Foreskin fibroblast (primary cell): ENCODE measurements at places on chromosomes 2 and 18.
A peak's percentile ranks its signal among the peaks of the same experiment; 100 is the strongest.

- peak; percentile 27 for DNase-seq
These were observed 125.7 kb downstream of the EIPR1 start for GRCh38 chr2:3251946-3252345.

DNA sequence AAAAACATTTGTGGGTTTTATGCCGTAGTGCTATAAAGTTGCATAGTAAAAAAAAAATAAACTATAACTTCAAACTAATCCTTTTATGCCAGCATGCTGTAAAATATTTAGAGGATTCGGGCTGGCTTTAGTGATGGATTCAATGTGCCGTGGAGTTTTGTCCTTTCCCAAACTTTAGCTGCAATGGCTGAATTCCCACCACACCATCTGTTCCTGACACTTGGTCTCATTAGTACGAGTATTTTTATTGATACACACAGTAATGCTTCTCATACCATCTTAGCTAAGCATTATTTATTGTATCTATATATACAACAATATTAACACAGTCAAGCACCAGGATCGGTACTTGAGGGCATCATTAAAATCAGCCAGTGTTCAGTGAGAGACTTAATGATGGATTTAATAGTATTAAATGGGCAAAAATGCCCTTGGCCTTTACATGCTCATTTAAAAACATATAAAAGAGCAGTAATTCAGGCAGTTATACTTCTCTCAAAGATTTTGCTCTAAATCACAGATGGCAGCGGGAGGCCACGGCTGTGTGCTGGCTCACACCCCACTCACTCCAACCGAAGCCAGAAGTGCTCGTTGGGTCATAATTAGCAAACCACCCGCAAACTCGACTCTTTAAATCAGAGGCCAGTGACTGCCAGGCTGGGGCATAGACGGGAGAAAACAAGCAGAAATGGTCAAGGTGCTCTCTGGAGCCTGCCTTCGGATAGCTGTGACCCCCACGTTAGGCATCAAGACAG is 297.0 kb upstream of the REV1 start:
- no peak for DNase-seq

DNA sequence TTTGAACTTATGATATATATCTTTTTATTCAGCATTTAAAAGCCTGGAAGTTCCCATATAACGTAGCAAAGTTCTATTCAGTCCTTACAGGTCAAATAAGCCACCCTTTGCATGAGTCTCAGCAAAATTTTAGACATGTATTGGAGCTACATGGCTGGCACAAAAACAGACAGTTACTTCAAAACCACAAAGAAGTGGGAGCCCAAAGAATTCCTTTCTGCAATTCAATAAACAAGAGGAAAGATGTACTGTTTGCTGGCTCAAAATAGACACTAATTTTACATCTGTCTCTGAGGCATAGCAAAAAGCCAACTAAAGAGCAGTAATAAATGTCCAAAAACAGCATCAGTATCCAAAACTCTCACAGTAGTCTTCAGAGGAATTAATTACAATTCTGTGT is 87.0 kb downstream of the ZEB2 start:
- no peak for DNase-seq

- DNase-seq, result no peak
These were observed 420.3 kb upstream of the MMADHC start for GRCh38 chr2:150007815-150008430.

- no peak for DNase-seq
These were observed 193.0 kb downstream of the ACKR3 start for GRCh38 chr2:236762628-236763027.

DNA sequence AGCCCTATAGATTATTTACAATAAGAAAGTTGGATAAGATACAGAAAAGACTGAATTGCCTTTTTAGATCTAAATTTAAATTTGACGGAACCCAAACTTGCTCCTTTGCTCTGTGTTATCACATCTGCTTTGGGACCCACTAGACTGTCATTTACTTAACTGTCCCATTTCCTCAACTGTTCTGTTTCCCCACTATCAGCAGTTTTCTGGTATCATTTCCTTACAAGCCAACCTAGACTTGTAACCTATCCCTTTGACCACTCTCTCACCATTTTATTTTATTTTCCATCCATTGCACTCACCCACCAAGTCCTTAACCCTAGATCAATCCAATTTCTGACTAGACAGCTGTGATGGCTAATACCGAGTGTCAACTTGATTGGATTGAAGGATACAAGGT is 38.6 kb upstream of the CD28 start:
- DNase-seq, result no peak

- DNase-seq, result no peak
These were observed 123.6 kb upstream of the CDCA7 start for GRCh38 chr2:173231042-173231441.

DNA sequence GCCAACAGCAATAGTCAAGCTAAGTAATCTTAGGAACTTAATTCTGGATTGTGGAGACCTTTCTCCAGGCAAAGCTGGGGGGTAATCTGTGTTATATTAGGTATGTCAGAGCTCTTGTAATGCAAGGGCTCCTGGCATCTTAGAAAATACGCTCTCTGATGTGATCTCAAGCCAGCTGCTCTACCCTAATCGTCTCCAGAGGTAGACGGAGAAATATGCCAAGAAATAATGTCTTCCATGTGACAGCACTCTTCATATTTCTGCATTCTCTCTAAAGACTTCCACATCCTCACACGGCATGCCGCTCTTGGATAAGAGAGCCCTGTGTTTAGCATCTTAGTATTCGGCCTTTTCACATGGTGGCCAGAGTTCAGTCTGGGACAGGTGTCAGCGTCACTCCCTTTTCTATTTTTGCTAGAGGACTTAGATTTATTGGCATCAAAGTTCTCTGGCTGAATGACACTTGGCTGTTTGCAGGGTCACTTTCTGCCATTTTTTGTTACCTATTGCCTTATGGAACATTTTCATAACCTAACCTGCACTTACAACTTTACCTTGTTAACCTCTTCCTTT is 25.2 kb downstream of the CAPN13 start:
- DNase-seq, result no peak

- DNase-seq, result no peak
These were observed 16.7 kb downstream of the RNF144A start for GRCh38 chr2:6933911-6934310.

DNA sequence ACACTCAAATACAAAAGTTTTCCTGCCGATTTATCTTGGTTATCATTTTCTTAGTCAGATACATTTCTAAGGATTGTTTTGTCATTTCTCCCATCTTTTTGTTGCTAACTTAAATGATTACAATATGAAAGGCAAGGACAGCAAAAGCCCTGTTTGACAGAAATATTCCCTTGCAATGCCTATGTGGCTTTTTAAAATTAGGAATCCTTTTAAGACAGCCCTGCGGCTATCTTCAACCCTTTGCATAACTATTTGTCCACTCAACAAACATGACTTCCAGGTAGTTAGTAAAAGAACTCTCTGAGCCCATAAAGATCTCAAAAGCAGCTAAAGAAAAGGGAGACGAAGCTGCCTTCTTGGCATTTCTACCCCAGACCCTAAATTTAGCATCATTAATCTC is 179.7 kb upstream of the CDH20 start:
- no peak for DNase-seq

GRCh38 chr2:219042750-219043149 is 1.4 kb upstream of the CFAP65 start:
- DNase-seq, result no peak

DNA sequence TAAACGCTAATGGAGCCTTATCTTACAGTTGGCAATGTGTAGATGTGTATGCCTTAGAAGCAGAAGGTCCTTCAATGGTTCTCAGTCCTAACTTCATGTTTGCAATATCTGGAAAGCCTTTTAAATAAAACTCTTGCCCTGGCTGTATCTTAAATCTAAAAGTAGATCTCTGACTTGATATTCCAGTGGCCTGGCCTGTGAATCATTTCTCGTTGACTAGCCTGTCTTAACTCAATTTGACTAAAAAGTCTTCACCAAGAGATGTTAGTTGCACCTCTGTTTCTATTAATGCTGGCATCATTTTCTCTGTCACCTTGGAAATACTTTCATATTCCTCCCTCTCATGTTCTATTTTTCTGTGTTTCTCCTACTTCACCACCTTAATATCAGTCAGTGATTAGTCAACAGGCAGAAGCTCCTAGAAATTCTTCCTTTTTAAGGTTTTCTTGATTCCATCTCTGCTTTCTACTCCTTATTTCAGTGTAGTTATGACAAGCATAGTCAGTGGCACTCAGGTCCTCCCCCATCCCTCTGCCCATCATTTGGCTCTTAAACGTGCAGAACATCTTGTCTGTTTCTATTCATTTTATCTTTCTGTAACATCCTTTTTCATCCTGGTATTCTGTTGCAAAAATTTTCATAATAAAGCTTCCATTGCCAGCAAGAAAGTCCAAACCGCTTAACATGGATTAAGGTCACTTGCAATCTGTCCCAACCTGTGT is 4.3 kb downstream of the ITGAV start:
- no peak for DNase-seq

DNA sequence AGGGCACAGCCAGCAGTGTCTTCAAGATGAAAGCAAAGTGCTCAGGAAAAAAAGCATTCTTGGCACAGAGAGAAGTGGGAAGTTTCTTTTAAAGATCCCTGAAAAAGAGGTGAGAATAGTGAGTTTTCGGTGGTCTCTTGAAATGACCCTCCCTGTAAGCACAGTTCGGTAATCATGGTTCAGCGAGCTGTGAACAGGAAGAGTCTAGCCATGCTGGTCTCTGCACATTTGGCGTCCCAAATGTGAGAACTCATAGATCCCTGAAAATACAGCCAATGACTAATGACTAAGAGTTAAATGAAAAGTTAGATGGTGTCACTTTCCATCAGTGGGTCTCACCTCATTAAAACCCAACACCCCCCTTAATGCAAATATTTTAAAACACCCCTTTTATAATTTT is 3.4 kb downstream of the IL1R1 start:
- DNase-seq, result no peak

DNA sequence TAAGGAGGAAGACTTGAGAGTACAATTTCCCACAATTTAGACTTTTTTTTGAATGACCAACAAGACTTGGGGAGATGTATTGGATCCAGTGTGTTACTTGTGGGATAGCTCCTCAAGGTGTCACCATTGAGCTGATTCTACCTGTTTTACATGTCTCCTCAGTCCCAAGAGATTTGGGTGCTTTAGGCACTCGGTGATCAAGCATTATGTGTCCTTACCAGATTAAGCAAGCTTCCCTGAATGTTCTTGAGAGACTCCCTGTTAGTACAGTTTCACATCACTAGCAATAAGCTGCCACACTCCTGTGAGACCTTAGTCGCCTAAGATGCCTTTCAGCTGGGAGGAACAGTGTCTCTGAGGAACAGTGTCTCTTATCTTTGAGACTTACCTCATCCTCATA is 384.3 kb upstream of the SYT4 start:
- peak; percentile 76 for DNase-seq

GRCh38 chr2:147098940-147099339 is 745.9 kb upstream of the ACVR2A start:
- no peak for DNase-seq

GRCh38 chr2:77664491-77664890 is 142.3 kb upstream of the LRRTM4 start:
- no peak for DNase-seq

DNA sequence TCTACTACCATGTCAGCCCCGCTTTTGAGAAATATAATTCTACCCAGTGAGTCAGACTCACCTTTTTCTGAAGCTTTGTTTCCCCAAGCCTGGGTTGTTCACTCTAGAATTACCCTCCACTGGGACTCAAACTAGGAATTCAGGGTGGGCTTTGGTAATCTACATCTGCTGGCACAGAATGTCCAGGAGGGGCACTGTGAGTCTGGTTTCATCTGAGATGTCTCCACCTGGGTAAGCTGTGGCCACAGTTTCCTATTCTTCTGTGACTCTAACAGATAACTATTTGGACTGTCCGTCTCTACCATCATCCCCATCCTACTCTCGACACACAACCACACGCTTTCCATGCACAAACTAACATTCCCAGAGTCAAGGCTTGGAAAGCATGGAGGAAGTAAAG is 457.2 kb downstream of the STK39 start:
- DNase-seq, result no peak

- DNase-seq, result no peak
These were observed 273.5 kb downstream of the NBAS start for GRCh38 chr2:15287447-15288184.

DNA sequence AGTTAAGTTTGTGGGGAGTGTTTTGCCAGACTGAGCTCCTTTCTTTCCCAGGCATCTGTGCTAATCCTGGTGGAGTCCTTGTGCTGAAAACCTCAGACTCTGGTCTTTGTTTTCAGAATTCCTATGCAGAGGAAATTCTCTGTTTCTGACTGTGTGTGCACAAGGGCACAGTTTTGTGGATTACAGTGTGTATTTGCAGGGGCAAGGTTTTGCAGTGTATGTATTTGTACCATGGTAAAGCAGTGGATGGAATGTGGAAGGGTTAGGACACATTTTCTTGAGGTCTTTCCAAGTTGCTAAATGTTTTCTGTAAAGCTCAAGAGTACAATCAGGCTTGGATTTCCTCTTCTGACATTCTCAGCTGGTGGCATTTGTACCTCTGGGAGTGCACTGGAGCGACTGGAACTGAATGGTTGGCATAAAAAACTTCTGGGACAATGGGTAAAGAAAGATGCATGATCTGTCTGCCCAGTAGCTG is 139.5 kb upstream of the RND3 start:
- no peak for DNase-seq

- DNase-seq, result no peak
These were observed 29.2 kb upstream of the MFF start for GRCh38 chr2:227295806-227296205.

DNA sequence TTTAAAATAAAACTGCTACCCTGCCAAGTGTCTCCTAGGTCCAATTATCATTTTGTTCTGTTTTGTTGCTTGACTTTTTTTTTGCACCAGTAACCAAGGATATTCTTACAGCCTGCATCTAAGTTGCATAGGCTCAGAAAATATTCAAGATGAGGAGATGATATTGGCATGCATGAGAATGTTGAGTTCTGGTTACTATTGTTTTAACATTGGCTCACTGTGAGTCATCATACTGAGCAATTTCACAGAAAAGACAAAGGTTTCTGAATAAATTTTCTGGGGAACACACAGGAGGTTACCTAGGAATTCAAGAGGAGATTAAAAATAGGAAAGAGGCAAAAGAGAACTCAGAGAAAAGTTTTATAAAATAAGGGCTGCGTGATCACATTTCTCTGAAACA is 84.8 kb upstream of the POU3F3 start:
- peak; percentile 33 for DNase-seq

GRCh38 chr18:60050821-60051220 is 151.0 kb downstream of the PMAIP1 start:
- no peak for DNase-seq

- no peak for DNase-seq
These were observed 248.3 kb downstream of the KCNE4 start for GRCh38 chr2:223300326-223300725.

- no peak for DNase-seq
These were observed 54.4 kb downstream of the SCN3A start for GRCh38 chr2:165149439-165149838.

DNA sequence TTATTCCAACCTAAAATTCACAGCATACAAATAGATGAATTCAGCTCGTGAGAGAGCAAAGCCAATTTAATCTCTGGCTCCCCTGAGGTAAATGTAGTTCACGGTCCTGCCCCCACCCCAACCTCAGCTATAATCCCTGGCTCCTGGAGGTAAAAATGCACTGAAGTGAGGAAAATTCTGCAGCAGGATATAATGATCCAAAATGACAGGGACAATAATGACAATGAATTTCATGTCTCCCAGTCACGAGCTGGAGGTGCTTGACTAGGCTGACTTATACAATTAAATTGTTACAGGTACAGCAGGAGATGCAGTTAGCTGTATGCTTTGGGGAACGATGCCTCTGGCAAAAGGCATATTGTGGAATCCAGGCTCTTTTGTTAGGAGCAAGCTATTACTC is 82.0 kb downstream of the GPD2 start:
- DNase-seq, result no peak
